Kasumi-1 (cell line): ENCODE measurements at places on chromosomes 4 and X.

DNA sequence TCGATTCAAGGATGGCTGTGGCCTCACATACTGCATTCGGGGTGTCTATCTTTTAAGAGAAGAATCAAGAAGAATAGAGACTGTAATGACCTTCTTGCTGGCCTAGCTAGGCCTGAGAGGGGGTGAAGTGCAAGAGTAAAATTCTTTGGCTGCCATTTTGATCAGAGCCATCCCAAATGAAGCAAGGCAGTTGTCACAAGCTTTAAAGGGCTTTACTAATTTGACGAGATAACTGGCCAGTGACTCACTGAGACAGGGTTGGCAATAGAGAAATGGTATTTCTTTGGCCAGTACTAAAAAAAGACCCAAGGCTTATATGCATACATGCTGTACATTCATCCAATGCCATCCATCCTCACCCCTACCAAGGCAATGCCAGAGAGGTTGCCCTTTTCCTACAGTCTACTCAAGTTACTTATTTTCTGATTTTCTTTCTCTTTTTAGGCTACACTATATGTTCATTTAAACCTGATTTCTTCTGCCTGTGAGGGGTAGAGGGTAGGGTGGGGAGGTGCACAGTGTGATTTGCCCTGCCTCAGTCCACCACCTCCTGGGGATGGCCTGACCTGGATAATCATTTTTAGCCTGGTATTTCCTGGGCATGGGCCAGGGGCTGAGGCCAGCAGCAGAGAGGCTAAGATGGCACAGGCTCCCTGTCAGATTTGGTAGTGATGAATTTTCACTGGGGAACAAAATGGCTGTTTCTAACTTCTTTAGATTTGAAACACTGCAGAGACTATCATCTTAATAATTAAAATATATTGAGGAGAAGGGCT is 32.2 kb downstream of the ATG4A start:
- DNase-seq, result no peak

DNA sequence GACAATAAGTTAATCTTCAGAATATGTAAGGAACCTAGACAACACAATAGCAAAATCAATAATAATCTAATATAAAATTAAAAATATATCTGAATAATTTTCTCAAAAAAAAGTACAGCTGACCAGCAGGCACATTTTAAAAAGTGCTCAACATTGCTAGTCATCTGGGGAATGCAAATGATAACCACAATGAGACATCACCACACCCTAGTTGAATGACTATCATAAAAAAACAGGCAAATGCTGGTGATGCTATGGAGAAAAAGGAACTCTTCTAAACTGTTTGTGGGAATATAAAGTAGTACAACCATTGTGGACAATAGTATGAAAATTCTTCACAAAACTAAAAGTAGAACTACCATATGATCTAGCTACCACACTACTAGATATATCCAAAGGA is 956.9 kb upstream of the NDST4 start:
- no peak for DNase-seq

- DNase-seq, result no peak
These were observed 50.4 kb downstream of the GPC4 start for GRCh38 chrX:133364865-133365264.

GRCh38 chrX:154750301-154751202 is at the start of gene GAB3:
Gene GAB3, minus strand, starts transcription at chrX:154751077. Its CDS starts 52 bp downstream, at chrX:154751025.
- DNase-seq, result peak; percentile 17

- DNase-seq, result no peak
These were observed 67.5 kb upstream of the GPR34 start for GRCh38 chrX:41621222-41621723.

DNA sequence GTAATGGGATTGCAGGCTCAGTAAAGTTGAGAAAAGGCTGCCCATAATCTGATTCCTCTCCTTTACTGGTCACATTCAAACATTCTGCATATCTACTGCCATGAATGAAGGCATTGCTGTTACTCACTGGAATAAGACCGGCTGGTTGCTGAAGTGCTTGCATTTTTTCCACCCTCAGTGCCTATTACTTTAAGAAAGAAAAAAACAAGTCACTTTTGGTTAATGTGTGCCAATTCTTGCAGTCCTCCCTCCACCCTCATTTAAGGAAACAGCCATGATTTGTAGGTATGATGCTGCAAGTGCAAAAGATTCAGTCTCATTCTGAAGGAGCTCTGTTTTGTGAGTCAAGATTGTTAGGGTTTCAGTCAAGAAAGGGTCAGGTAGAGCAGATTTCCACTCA is 94.9 kb downstream of the EMCN start:
- no peak for DNase-seq

GRCh38 chr4:89661173-89661899 is 175.6 kb downstream of the SNCA start:
- no peak for DNase-seq

GRCh38 chr4:63786171-63786570 is 623.1 kb downstream of the TECRL start:
- no peak for DNase-seq

- DNase-seq, result no peak
These were observed 123.7 kb downstream of the AFAP1 start for GRCh38 chr4:7815981-7816380.

DNA sequence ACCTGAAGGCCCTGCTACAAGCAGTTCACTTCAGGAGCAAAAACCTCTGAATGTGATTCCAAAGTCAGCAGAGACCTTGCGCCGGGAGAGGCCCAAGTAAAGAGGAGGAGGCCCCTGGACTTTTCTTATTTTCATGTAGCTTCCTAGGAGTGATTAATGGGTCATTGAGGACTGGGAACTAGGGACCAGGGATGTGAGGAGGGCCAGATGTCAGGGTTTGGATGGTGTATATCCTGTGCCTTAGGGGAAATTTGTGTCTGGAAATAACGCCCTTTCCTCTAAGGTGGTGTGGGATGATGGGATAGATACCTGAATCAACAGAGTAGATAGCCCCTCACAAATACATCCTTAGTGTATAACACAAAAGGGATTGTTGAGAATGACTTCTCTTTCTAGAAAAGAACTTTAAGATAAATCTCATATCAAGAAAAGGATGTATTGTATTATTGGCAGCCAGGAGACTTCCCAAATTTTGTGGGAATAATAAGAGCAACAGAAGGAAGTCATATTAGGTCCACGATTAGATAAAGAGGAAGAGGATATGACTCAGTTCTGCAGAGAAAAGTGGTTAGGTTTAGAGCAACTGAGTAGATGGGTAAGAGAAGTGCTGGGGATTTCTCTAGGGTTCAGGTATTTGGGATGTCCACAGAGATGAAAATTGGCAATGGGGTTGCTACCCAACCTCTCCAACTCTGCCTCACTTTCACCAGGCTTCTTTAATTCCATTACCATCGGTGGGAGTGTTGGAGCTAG is 1.1 kb downstream of the ITGB1BP2 start:
- DNase-seq, result peak; percentile 52

- no peak for DNase-seq
These were observed 283.0 kb downstream of the GASK1B start for GRCh38 chr4:157889788-157890187.

GRCh38 chr4:26367811-26368210 is 47.0 kb downstream of the RBPJ start:
- DNase-seq, result no peak

- no peak for DNase-seq
These were observed 52.4 kb upstream of the GUCY1A1 start for GRCh38 chr4:155614111-155614762.

DNA sequence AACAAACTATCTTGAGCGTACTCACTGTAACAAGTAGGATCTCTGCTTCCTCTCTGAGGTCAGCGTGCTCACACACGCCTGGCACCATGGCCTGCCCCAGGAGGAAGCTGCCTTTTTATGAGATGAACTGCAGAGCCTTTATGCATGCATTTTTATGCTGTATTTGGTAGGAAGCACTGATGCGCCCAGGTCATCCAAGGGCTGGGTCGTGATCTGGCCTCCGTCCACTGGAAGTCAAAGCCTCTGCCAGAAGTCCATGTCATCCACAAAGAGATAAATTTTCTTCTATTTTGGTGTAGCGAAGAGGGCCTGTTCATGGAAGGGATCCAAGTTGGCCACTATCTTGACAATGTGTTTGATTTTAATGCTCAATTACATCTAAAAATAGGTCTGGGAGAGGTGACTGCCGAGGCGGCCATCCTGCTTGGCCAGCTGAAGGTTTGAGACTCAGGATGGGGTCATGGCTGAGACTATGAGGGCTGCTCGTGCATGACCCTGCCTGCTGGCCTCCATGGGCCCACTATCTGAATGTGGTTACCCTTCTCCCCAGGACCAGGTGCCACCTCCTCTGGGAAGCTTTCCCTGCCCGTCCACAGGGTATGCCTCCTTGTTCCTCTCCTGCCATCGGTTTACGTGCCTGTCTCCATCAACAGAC is 50.3 kb downstream of the HTRA3 start:
- peak; percentile 19 for DNase-seq

GRCh38 chr4:930827-931193 is 1.3 kb downstream of the GAK start:
- DNase-seq, result no peak

DNA sequence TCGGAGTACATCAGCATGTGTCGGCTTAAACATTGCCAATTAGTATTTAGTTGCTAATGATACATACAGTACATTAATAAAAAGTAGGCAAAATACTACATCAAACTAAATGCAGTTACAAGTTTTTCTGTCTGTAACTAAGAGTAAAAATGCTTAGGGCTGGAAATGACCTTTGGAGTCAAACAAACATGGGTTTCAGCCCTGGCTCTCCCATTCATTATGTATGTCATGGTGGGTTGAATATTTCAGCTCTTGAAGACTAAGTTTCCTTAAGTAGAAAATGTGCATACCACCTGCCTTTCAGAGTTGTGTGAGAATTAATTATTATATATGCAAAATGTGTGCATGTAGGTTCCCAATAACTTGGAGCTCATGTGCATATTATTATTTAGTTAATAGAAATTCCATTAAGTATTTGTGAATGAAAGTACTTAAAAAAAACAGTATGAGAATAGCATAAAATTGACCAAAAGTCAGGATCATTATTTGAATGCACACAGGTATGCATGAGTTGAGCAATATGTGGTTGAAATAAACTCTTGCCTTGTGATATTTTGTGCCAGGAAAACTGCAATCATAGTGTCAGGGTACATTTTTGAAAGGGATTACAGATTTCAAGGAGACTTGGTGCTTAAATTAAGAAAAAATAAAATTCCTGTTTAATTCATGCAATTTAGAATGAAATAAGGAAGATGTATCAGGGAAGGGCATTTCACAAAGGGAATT is 2048.7 kb downstream of the PCDH7 start:
- no peak for DNase-seq

DNA sequence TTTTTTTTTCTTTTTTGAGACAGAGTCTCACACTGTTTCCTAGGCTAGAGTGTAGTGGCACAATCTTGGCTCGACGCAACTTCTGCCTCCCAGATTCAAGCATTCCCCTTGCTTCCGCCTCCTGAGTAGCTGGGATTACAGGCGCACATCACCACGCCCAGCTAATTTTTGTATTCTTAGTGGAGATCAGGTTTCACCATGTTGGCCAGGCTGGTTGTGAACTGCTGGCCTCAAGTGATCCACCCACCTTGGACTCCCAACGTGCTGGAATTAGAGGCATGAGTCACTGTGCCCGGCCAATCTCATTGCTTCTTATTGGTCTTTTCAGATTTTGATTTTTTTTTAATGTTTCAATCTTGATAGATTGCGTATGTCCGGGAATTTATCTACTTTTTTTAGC is 124.4 kb downstream of the NBDY start:
- DNase-seq, result no peak

DNA sequence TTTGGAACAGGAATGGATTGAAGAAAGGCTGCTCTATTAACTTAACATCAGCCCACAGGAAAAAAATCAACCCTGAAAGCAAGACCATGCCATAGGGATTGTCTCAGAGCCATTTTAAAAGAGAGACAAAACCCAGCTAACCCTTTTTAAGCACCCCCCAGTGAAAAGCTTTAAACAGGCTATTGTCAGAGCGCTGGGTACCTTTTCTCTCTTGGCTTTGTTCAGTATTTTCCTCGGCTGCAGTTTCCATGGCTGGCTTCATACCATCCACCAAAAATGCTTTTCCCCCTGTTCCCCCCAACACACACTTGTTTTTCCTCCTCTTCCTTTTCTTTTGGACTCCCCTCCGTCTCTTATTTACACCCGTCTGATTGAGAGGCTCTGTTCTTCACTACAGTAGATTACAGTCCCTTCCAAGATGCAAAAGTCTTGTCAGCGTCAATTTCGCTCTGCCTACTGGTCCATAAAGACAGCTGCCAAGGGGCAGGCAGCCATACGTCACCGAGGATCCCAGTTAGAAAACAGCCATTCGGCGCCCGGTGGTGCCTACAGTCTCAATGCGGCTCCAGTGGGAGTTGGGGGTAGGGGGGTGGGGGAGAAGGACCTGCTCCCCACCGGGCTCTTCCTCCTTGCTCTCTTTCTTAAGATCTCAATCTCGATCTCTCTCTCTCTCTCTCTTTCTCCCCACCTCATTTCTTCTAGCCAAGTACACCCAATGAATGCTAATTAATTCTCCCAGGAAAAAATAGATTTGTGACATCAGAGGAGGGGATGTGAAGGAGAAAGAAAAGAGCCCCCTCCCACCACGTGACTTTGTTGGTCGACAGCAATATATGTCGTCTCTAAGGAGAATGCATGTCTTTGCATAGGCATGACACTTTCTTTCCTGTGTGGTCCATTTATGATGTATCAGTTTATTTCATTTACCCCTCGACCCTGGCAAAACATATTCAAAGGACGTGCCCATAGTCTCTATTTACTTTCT is at the start of gene GPM6B:
GPM6B (minus strand) TSS at position 451 of the 985 bp plus-strand sequence; CDS start at position 262, 189 bp downstream.
- no peak for DNase-seq

DNA sequence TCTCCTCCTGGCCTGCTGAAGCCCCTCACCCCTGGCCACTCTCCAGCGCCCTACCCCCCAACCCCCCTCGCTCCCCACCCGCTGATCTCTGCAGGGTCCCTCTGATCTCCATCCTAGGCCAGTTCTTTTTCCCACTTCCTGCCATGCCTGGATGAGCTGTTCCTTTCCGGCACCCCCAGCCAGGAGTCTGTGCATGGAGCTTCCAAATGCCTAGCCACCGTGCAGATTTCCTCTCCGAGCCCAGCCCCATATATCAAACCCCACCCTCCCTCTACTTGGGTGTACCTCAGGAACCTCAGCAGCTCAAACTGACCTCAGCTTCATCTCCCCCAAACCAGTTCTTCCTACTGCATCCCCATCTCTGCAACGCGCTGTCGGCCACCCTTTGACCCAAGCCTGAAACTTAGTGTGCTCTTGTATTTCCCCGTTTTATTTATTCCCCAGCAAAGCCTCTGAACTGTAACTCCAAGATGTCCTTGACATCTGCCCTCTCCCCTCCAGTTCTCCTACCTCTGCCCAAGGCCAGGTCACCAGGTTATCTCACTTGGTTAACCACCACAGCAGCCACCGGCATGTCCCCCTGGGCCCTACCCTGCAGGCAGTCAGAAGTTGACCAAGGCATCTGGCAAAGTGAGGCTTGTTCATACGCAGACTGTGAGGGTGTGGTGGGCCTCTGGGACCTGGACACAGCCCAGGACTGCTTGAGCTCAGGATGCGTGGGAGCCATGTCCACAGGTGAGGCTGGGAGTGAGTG is 194.9 kb upstream of the PSAPL1 start:
- DNase-seq, result no peak

- DNase-seq, result peak; percentile 75
These were observed 26.5 kb downstream of the RASSF6 start for GRCh38 chr4:73593631-73594241.

- DNase-seq, result peak; percentile 52
These were observed 22.4 kb downstream of the SH3TC1 start for GRCh38 chr4:8221476-8221875.
